ENCODE measurements at places on chromosomes 3 and 15.

- peak; percentile 40 for DNase-seq
These were observed 126.7 kb downstream of the SERPINI1 start for GRCh38 chr3:167862104-167862730.

GRCh38 chr15:67548862-67549651 is 6.6 kb downstream of the MAP2K5 start:
- peak; percentile 57 for DNase-seq

DNA sequence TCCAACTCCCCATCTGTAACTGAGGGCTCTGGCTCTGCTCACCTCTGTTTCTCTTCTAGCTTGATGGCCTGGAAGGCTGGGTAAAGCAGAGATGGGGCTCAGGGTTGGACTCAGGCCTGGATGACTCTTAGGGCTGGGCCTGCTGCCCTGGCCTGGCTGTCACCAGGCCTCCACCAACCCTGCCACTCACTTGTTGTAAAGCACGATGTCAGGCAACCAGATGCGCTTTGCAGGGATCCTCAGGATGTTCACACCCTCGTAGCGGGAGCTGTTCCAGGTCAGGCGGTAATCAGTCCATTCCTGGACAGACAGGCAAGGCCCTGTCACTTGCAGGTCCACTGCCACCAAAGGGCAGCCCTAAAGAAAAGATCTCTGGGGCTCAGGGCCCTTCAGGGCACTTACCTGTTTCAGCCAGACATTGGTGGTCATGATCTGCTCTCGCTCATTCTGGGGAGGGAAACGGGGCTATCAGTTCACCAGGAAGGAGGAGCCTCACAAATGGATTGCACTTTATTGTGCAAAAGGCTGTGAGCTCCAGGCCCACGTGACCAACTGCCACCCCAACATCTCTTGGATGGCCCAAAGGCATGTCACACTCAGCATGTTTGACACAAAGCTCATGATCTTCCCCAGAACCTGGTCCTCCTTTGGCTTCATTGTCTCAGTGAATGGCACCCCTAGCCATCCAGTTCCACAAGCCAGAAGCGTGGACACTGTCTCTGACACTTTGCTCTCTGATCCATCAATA is 9.9 kb downstream of the CHRNB4 start:
- no peak for DNase-seq

DNA sequence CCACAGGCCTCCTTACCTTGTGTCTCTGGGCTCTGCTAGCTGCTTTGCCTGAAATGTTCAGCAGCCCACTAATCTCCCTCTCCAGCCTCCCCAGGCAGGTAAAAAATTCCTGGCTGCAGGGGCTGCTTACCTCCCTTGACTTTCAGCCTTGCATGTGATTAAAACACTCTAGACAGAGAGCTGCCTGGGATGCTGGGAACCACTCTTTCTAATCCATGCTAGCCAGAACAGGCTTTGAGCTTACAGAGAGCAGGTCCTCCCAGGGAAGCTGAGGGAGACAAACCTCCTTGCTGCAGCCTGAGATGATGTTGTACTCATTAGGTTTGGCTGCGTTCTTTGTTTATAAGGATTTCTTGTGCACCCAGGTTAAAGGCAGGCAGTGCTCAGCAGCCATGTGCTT is 33.7 kb upstream of the LIPC start:
- no peak for DNase-seq

DNA sequence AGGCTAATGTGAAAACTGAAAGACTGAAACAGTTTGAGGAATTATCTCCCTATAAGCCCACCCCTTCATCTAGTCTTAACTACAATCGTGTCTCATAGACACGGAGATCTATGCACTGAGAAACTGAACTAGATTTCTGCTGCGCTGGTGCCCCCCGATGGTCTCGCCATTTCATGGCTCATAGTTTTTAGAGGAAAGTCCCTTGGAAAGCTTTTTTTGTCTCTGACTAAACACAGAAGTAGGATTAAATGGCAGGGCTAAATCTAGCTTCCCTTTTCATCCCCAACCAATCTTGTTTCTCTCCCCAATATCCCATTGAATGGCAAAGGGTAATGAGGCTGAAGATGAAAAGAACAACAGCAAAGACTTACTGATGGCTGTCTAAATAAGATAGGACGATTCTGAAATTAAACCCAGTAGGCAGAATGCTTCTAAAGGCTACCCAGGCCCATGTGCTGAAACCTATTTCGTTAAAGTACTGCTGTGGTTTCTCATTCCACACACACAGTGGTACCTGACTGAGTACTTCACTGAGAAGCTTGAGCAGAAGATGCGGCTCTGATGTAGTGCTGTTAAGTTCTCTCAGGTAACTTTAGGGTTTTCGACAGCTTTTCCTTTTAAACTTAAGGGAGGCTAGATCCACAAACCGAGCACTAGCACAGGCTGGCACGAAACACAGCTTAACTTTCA is 142.7 kb downstream of the GADL1 start:
- peak; percentile 13 for DNase-seq

- no peak for DNase-seq
These were observed 190.7 kb downstream of the MAGI1 start for GRCh38 chr3:65848024-65848423.

DNA sequence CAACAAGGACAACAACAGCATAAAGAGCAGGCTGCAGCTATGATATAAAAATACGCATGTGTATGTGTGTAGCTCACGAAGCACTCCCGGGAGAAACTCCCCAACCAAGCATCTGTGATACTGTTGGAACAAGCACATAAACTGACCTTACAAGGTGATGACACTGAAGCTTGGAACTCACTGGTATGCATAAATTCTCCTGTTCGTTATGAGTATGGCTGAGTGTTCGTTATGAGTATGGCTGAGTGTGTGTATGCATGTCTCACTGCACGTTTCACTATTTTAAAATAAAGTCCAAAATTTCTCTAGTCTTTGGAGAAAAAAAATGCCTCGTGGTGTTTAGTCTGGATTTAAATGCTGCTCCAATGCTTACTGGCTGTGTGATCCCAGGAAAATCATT is 256.8 kb downstream of the RORA start:
- no peak for DNase-seq

DNA sequence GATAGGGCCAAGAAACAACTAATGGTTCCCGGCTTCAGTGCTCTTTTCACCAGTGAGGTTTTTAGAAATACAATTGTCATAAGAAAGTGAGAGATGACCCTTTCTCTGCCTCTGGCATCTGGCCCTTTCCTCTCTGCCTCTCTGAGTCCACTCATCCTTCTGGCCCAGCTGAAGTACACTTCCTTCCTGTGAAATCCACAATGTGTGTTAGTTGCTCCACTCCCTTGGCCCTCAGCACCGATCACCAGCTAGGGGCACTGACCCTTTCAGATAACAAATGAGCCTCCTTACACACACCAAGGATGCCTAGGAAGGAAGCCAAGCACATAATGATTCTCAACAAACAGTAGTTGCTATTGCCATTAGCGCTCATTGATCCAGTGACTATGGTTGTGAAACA is 2.9 kb upstream of the CAV3 start:
- DNase-seq, result no peak

DNA sequence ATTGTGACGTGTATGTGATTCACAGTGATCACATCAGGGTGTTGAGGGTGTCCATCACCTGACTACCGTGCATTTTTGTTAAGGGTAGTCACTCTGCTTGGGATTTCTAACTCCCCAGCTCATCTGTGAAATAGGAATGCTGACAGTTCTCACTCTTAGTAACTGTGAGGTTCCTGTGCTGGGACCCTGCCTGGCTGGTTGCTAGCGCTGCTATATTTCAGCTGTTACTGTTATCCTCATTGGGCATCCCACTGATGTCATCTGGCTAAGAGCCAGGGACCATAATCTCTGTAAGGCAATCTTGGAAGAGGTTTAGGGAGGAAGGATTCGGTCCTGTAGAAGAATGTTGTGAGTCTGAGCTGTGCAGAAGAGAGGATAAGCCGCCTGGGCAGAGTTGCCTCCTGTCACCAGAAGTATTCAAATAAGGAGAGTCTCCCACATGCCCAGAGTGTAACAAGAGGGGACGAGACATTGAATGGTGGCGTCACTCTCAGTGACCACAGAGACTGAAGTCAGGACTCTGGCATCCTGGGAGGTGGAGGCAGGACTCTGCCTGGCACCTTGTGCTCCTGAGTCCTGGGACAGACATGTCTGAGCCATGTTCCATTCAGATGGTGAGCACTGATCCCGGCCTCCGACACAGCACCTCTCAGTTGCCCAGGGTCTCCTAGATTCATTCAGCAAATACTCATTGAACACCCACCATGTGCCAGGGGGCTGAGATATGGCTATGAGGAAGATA is 52.2 kb downstream of the FBLN2 start:
- no peak for DNase-seq

GRCh38 chr3:194183271-194183670 is 47.3 kb downstream of the HES1 start:
- DNase-seq, result no peak

DNA sequence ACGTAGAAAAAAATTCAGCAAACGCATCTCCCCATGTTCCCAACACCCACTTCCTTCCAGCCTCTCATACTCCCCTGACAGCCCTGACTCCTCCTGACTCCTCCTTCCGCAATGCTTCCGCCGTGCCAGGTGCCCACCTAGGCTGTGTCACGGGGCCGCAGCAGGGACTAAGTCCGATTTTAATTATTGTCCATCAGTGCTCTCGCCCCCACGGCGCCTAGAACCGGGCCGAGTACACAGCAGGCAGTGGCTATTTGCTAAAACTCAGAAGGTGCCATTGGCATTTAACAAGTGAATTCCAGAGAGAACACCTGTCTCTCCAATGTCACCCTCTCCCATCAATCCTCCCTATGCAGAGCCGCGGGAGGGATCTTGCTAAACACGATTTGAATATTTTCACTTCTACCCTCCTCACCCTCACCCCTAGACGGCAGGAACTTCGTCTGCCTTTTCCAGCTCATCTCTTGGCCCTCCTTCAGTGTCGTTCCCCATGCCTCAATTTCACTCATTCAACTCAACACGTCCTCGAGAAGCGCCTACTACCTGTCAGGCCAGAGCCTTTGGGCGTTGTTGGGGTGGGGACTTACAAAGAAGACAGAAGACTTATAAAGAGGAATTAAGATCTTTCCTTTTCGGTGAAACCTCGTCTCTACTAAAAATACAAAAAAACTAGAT is 11.5 kb upstream of the SHF start:
- DNase-seq, result no peak

GRCh38 chr15:34122771-34123183 is 20.9 kb downstream of the PGBD4 start:
- DNase-seq, result no peak

- DNase-seq, result no peak
These were observed 8.9 kb downstream of the TPM1 start for GRCh38 chr15:63051156-63052066.

GRCh38 chr3:44065311-44066094 is 176.2 kb upstream of the TOPAZ1 start:
- DNase-seq, result no peak

DNA sequence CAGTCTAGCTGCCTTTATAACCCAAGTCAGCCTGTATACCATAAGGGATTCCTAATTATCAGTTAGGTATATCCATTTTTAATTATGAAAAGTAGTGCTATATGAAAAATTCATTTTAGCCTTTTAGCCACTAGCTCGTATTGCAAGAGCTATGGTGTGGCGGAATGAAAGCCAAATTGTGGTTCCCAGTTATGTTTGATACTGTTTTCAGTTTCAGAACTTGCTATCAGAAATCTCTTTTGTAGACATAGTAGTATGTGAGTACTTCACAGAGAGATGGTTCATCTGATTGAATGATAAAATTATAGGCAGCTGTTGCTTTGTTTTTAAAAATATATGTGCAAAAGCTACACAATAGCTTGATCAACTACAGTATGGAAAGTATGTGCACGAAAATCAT is 134.6 kb downstream of the SLC25A26 start:
- DNase-seq, result no peak

DNA sequence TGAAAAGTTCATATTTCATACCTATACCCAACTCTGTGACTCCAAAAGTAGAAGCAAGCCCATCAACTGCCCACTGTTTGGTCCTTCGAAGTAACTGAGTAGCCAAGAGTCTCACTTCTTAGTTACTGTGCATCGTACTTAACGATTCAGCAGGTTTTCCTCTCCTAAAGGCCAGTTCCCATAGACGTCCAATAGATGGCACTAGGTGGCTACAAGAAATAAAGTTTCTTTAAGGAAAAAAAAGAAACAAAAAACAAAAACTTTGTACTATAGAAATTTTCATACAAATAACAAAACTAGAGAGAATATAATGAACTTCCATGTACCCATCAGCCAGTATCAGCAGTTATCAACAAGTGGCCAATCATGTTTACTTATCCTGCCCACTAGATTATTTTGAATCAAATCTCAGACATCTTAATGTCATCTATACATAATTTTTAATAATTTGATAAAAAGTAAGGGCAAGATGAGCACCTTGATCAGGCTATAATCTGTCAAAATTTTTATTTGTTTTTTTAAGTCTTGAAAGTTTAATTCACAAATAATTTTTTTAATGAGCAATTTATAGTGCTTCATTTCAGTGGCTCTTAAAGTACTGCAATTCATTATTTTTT is 63.8 kb upstream of the ACP3 start:
- DNase-seq, result peak; percentile 76

DNA sequence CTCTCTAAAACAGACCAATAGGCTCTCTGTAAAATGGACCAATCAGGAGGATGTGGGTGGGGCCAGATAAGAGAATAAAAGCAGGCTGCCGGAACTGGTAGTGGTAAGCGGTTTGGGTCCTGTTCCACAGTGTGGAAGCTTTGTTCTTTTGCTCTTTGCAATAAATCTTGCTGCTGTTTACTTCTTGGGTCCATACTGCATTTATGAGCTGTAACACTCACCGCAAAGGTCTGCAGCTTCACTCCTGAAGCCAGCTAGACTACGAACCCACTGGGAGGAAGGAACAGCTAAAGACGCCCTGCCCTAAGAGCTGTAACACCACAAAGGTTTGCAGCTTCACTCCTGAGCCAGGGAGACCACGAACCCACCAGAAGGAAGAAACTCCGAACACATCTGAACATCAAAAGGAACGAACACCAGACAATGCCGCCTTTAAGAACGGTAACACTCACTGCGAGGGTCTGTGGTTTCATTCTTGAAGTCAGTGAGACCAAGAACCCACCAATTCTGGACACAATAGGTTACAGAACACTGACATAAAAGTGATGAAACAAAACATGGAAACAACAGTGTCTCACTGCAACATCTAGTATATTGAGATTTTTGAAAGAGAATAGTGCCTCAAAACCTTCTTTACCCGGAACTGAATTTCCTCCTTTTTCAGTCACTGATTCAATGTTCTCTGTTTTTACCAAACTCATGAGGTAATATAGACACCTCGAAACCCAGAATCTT is 28.8 kb upstream of the PLSCR2 start:
- no peak for DNase-seq

- DNase-seq, result no peak
These were observed 22.8 kb downstream of the SLC12A6 start for GRCh38 chr15:34314491-34315490.

Measured in inflammatory macrophage (primary cell).